ENCODE measurements at places on chromosomes 6 and 20.

GRCh38 chr6:18835976-18836375, 448.8 kb downstream of the RNF144B start:
- no peak for DNase-seq

DNA sequence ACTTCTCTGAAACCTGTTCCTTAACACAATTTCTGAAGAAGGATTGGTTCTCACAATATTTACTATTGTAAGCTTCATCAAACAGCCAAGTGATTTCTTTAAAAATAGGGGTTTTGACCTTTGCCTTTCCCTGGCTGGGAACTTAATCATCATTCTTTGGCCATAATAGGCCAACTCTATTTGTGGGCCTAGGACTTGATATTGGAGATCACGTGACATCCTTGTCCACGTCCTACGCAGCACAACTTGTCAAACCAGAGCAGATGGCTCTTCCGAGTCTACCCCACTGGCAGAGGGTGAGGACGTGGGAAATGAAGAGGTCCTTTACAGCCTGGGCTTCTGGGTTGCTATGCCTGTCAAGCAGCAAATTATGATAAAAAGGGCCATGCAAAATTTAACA, 1030.6 kb downstream of the KIF16B start:
- DNase-seq: no peak

DNA sequence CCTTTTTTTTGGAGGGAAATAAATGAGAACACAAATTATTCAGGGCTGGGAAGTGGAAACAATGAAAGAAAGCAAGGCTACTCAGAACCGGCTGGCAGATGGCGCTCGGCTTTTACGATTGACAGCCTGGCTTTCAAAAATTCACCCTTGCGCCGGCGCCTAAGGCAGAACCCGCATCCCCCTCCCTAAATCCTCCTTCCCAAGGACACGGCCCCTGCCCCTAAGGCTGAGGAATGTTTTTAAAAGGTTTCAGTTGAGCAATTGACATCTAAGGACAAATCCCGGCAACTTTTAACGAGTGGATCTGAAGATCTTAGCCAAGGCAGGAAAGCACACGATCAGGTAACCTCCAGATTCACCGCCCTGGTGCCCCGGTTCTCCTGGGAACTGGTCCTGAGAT, 16.3 kb downstream of the GNAS start:
- DNase-seq: no peak

DNA sequence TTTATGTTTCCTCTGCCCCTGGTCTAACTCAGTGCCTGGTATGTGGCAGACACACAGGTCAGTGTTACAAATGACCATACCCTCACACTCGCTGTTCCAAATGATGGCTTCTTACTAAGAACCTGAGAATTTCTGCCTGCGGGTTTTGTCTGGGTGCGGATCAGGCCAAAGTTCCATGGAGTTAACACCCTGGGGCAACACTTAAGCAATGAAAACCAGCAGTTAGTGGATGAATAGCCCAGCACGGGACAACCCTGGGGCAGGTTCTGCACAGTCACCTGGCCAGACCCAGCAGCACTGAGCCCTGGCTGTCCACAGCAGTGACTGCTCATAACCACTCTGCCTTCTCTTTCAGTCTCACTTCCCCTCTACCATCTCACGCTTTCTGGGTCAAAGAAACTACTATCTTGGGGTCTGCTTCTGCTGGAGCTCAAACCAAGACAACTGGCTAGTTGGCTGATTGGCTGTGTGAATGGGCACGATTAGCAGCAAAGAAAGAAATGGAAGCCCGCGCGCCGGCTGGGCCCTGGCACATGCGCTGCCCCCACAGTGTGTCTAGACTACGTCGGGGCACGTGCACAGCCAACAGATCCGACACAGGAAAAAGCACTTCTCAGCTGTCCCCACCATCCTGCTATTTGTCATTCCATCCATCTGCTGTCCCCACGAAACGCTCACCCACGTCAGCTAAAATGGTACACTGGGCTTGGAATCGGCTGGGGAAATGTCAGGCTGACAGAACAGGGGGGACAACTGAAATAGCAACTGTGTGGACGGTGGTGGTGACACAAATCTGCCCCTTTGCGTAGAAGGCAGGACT, 36.6 kb downstream of the MGME1 start:
- no peak for DNase-seq

GRCh38 chr20:45857882-45858216, 435 bp downstream of the ZSWIM3 start:
- no peak for DNase-seq

All from tibial artery (tissue), 4 donors.